T-helper 2 cell (primary cell): ENCODE measurements at places on chromosomes 12 and 14.

DNA sequence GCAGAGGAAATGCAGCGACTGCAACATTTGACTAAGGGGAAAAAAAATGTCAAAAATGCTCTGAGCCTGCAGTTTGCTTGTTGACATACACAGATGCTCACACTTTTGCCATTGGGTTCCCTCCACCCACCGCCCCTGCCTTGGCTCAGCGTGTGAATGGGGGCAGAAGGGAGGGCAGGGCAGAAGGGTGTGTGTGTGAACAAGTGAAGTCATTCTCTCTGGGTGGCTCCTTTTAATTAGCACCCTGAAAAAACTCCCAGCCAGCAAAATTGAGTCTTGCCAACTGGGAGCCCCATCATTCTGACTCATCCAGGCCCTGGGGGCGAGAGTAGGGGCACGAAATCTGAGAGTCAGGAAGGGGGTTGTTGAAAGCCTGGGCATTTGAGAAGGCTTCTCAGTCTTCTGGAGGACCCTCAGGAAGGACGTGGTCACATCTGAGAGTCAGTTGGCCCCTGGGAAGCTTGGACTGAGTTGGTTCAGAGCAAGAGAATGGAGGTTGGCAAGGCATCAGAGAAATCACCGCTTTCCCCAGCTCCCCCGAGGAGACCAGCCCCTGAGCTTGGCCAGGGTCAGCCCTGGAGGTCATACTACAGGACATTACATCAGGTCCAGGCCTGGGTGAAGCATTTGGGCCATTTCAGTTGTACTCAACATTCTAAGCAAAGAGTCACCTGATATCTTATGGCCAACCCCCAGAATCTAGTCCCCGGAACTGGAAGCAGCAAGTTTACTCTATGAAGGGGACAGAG is 22.7 kb upstream of the KRT78 start:
- peak; percentile 6 for DNase-seq

GRCh38 chr14:102723650-102724049 is 53.6 kb upstream of the TRAF3 start:
- no peak for DNase-seq

DNA sequence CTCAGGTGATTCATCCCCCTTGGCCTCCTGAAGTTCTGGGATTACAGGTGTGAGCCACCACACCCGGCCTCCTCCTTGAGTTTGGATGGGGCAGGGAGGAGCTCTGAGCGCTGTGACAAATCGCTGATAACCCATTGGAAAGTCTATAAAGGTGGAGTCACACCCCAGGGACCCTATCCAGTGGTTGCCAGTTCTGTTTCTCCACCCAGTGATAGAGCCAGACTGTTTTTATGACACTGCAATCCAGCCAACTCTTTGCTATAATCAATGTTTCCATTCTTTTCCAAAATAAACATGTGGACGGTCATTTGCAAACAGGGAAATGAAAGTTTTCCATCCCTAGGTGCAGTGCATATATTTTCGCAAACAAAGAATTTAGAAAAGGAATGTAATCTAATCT is 142.0 kb upstream of the PELI2 start:
- DNase-seq = no peak

DNA sequence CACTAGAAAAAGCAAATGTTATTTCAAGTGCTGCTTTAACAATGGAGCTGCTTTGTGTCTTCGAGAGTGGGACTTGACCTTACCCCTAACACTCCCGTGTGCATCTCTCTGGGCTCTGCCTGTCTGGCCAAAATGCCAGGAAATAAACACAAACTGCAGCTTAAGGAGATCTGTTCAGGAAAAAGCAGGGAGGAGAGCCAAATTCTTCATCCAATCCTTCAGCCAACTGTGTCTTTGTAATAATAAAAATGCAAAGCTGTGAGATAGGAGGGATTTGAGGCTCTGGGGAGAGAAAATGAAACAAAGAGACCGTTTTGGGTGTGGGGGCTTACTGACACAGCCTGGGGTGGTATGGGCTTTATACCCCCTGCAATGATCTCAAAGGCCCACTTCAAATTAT is 85.8 kb upstream of the WSCD2 start:
- no peak for DNase-seq

- no peak for DNase-seq
These were observed 36.5 kb upstream of the SSTR1 start for GRCh38 chr14:38171197-38171596.

GRCh38 chr12:43578782-43579181 is 26.8 kb upstream of the ADAMTS20 start:
- no peak for DNase-seq

GRCh38 chr12:101941306-101942249 is 64.2 kb downstream of the DRAM1 start:
- no peak for DNase-seq

GRCh38 chr12:113075137-113075683 is 18.7 kb downstream of the DTX1 start:
- DNase-seq = no peak

- DNase-seq = peak; percentile 26
These were observed 87.6 kb downstream of the GALNT8 start for GRCh38 chr12:4807813-4808212.

GRCh38 chr14:92850492-92850891 is 56.4 kb downstream of the GOLGA5 start:
- no peak for DNase-seq
